ENCODE measurements at places on chromosomes 13 and 19.

GRCh38 chr19:53389978-53390377 lies 5.0 kb upstream of the ZNF765 start:
- DNase-seq = no peak

GRCh38 chr13:42110410-42111155 lies 62.1 kb downstream of the DGKH start:
- DNase-seq = no peak

GRCh38 chr19:13748169-13748828 lies 16.0 kb upstream of the MRI1 start:
- no peak for DNase-seq

GRCh38 chr19:7004313-7004931 lies 16.8 kb downstream of the MBD3L2B start:
- no peak for DNase-seq

- no peak for DNase-seq
These were observed 71.6 kb downstream of the DPRX start for GRCh38 chr19:53703361-53703760.

DNA sequence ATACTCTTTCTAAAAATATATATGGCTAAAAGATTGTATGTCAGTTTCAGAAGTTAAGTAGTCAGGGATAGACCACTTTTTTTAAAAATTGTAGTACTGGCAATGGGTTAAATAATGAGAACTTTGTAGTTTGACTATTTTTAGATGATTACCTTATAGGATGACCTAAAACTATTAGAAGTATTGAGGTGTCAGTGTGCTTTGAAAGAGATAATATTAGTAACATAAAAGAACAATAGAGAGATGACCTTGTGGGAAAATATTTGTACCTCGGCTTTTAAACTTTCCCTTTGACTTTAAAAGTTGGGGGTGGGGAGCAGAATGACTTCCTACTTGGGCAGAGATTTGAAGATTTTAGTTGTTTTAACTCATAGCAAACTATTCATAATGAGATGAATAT lies 48.3 kb downstream of the SLAIN1 start:
- DNase-seq = no peak

DNA sequence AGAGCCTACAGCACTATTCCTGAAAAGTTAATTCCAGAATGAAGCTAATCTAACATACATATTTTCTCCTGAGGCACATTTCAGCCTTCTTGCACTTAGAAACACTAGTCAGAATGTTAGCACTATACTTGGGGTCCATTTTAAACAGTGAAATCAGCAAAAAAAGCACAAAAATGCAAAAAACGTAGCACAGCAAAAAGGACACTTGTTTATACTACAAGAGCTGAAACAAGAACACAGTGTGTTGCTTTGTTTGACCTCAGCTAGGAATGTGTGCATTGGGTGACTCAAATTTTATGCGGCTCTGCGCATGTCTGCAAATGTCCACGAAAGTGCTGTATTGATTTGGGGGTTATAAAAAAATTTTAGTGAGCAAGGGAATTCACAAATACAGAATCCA lies 226.2 kb downstream of the KCNRG start:
- DNase-seq = no peak

DNA sequence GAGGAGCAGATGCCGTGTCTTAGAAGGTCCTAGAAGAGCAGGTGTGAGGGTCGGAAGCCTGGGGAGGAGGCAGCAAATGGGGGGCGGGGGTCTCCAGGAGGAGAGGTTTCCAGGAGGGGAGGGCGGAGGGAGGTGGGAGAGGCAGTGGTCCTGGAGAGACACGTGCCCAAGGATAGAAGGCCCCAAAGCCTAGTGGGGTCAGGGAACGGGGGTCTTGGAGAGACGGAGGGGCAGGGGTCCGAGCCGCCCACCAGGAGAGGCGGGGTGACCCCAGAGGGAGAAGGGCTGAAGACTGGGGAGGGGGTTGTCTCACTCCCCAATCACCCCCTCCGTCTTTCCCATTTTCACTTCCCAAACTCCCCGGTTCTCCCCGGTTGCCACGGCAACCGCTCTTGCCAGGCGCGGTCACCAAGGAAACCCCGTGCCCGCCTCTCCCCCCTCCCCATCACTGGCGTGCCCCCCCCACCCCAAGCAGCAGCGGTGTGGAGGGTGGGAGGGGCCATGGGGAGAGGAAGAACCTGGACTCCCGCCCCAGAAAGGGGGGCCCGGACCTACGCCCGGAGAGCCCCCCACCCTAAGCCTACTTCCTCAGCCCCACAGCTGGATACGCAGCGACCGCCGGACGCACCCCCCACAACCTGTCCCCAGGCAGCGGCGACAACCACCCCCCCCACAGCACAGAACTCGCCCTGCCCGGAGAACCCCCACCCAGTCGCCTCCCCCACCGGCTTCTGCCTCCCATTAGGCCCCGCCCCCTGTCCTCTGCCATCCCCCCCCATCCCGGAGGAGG lies 988 bp downstream of the LRRC4B start:
- no peak for DNase-seq

- DNase-seq = no peak
These were observed 7.2 kb downstream of the SULT2A1 start for GRCh38 chr19:47878906-47879305.

DNA sequence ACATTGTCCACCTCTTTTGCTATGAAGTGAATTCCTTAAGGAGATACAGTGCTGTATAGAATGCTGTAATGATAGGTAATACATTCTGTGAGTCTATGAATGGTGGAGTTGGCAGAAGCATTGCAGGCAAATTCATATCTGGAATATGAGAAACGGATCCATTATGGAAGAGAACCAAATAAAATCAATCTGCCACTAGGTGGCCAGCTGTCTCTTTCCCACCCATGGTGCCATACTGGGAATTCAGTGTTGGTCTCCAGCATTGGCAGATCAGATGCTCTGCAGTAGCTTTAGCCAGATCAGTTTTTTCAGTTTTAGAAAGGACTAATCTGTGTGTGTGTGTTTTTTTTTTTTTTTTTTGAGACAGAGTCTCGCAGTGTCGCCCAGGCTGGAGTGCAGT lies 27.6 kb downstream of the DNAJC3 start:
- DNase-seq = no peak

DNA sequence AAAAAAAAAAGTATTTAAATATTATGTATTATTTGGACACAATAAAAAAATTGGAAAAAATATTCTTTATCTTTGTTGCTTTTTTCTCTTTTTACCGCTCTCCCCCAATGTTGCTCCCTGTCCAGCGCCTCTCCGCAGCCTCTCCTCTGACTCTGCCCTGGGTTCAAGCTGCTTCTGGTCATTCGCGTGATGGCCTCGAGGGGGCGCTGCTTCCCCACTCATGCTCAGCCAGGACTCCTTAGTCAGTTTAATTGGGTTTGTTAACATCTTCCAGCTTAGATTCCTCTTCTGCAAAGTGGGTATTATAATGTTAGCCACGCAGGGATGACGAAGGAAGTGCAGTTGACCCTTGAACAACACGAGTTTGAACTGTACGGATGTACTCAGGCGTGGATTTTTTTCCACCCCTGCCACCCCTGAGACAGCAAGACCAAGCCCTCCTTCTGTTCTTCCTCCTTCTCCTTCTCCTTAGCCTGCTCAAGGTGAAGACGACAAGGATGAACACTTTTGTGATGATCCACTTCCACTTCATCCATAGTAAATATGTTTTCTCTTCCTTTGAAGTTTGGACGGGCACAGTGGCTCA lies 4.9 kb upstream of the NWD1 start:
- peak; percentile 14 for DNase-seq

DNA sequence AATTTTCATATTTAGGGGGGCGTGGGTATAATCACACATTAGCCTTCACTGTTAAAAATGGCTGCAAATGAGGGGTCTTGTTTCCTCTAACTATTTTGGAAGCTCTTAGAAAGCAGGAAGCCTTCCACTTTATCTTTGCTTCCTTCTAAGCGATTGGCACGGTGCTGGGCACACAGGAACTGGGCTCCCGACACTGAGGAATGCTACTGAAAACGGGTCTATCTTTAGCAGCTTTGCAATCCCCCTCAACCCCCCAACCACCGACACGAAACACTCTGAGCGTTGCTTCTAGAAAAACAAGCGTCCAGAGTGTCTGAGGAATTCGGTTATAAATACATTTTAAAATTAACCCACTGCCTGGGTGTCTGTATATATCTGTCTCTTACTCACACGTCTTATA lies 143.6 kb downstream of the CACNA1A start:
- no peak for DNase-seq

DNA sequence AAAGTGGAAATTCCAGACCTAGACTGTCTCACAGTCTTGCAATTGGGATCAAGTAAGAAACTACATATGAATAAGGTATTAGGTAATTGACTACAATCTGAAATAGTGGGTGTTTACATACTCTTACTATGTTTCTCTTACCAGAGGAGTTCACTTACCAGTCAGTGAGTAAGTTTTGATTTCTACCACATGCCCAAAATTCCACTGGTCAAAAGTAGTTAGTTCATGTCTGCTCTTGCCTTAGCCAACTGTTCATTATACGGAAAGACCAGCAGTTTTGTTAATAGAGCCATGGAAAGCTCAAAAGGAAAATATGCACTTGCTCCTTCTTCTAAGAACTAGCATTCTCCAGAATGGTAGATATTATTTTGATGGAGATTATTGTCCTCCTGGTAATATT lies 490.8 kb downstream of the RFC3 start:
- DNase-seq = no peak

DNA sequence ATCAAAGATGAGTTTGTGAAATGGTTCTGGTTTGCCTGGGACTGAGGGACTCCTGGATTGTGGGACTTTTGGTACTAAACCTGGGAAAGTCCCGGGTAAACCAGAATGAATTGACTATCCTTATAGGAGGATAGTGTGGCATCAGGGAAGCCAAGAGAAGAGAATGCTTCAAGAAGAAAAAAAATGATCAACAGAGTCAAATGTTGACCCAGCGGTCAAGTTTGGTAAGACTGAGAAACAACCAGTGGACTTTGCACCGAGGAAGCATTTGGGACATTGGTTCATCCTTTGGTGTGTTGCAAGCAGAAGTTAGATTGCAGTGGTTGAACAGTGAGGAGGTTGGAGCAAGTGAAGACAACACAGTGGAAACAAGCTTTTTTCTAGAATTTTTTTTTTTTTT lies 33.5 kb downstream of the CLEC17A start:
- DNase-seq = no peak

- no peak for DNase-seq
These were observed 41.8 kb downstream of the EFNB2 start for GRCh38 chr13:106493533-106494220.

- DNase-seq = no peak
These were observed 24.5 kb upstream of the LPAR6 start for GRCh38 chr13:48437371-48437770.

DNA sequence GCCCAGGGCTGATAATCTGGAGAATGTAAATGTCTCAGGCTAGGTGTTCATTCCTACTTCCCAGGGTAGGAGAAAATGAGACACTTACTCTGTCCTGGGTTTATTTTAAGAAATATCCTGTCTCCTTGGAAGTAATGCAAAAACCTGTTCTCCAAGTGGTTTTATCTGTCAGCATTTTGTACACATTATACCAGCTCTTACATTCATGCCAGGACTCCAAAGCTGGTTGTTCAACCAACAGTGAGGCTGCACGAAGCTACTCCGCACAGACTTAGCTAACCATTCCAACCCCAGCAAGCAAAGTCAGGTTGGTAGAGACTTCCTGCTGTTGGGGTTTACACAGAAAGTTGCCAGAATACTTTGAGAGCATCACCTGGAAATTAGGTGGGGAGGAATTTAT lies 55.6 kb downstream of the SLC7A1 start:
- DNase-seq = no peak

DNA sequence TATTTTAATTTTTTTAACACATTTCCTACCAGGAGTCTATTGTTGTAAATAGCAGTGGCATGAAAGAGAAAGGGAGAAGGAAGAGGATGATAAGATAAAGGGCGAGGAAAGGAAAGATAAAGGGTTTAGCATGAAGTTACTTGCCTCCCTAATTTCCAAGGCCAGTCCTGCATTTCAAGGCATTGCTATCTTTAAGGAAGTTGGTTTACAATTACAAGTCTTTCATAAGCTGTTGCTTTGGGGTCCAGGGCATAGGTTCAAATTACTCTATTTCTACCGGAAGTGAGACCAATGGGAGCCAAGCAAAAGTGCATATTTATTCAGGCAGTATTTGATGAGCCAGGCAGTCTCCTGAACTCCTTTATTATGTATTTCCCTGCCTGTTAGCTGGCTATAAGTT lies 27.7 kb upstream of the UBL3 start:
- DNase-seq = no peak

GRCh38 chr19:46144756-46145155 lies 3.3 kb upstream of the IGFL2 start:
- no peak for DNase-seq

DNA sequence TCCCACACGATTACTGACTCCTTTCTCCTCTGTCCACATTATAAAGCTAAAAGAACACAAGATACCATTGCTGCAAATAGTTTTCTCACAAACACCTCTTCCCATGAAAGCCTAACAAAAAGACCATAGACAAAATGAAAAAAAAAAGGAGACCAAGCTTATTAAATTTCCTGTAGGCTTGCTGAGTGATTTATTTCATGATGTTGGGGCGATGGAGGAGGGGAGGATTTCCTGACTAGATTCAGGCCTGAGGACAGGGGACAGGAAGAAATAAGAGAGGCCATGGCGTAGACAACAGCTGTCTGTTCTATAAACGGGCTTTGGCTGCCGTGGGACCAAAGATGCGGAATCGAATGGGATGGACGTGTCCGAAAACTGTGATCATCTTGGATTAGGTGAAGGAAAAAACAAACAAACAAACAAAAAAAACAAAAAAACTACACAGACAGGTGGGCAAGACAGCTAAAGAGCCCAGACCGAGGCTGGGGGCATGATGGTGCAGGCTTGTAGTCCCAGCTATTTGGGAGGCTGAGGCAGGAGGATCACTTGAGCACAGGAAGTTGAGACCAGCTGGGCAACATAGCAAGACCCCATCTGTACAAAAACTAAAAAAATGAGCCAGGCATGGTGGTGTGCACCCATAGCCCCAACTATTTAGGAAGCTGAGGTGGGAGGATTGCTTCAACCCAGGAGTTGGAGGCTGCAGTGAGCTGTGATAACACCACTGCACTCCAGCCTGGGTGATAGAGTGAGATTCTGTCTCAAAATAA lies 5.3 kb downstream of the TMPRSS9 start:
- DNase-seq = no peak

GRCh38 chr19:1457031-1457739 lies 7.3 kb downstream of the APC2 start:
- DNase-seq = no peak

- no peak for DNase-seq
These were observed 332.2 kb downstream of the MYO16 start for GRCh38 chr13:108961542-108962125.

GRCh38 chr19:3099347-3100145 lies 5.4 kb downstream of the GNA11 start:
- no peak for DNase-seq

- no peak for DNase-seq
These were observed 155.5 kb upstream of the STARD13 start for GRCh38 chr13:33441015-33441414.

GRCh38 chr19:21751384-21751783 lies 16.0 kb downstream of the ZNF100 start:
- no peak for DNase-seq

GRCh38 chr13:77810878-77811277 lies 107.8 kb downstream of the EDNRB start:
- DNase-seq = no peak

DNA sequence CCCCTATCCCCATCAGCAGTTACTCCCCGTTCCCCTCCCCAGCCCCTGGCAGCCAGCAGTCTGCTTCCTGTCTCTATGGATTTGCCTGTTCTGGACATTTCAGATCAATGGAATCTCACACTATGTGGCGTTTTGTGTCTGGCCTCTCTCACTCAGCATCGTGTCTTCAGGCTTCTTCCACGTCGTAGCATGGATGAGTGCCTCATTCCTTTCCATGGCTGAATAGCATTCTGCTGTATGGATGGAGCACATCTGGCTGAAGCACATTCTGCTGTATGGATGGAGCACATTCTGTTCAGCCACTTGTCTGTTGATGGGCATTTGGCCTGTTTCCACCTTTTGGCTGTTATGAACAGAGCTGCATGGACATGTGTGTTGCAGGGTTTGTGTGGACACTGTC lies 29.5 kb downstream of the CRTC1 start:
- DNase-seq = no peak

Data from activated CD4-positive, alpha-beta T cell treated with anti-CD3 and anti-CD28 coated beads for 1 hour (primary cell).